ENCODE measurements at places on chromosomes 13 and 19.
A peak's percentile ranks its signal among the peaks of the same experiment; 100 is the strongest.

GRCh38 chr19:57406516-57407123, 4.3 kb upstream of the ZNF17 start:
- peak; percentile 19 for DNase-seq

GRCh38 chr13:111937777-111938311, 129.1 kb upstream of the SOX1 start:
- no peak for DNase-seq

DNA sequence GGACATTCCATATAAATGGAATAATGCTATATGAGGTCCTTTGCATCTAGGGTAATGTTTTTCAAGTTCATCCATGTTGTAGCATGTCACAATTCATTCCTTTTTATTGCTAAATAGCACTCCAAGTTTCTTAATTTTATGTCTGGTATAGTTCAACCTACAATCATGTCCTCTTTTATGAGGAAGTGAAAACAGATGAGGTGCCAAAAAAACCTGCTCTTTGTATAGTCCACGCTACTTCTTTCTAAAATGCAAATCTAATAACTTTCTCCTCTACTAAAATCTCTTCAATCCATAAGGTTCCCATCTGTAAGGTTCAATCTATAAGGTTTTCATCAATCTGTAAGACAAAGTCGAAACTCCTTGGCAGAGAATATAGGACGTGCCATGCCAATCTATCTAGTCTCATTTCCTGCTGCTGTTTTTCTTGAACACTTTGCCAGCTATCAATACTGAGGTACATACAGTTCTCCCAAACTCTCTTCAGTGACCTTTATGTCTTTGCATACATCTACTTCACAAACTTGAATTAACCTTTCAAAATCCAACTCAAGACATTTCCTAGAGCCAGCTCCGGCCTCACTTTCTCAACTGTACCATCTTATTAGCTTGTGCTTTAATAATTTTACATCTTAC, 33.7 kb downstream of the INTS6 start:
- DNase-seq = no peak

GRCh38 chr19:13840305-13841085, 36.4 kb upstream of the NANOS3 start:
- DNase-seq = no peak

GRCh38 chr13:110485604-110486003, 75.9 kb downstream of the RAB20 start:
- DNase-seq = no peak

DNA sequence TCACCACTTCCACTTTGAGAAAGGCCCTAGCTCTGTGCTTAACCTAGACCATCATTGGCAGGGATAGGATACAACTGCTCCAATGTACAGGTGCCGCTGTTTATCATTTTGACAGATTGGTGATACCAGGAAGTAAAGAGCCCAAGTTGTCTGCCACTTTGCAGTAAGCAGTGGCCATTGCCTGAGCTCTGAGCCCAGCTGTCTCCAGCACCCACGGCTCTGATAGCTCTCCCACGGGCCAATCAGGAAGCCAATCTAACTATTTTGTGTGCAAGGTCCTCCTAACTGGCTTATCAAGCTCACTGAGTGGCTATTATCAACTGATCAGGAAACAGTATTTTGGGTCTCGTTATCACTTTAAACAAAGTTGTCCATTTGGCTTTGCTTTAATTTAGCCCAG, 181.1 kb downstream of the DCT start:
- DNase-seq = no peak

- peak; percentile 44 for DNase-seq
Measured at GRCh38 chr13:52809310-52809769, 39.1 kb downstream of the PCDH8 start.

- peak; percentile 49 for DNase-seq
Measured at GRCh38 chr19:4067396-4068046, 822 bp upstream of the ZBTB7A start.

GRCh38 chr19:6101991-6102390, 8.3 kb downstream of the RFX2 start:
- DNase-seq = no peak

- DNase-seq = no peak
Measured at GRCh38 chr19:35211545-35212230, 16.9 kb downstream of the FAM187B start.

GRCh38 chr19:14748601-14749000, 29.8 kb downstream of the ADGRE2 start:
- DNase-seq = no peak

GRCh38 chr19:30011051-30011578, 69.1 kb downstream of the URI1 start:
- no peak for DNase-seq

DNA sequence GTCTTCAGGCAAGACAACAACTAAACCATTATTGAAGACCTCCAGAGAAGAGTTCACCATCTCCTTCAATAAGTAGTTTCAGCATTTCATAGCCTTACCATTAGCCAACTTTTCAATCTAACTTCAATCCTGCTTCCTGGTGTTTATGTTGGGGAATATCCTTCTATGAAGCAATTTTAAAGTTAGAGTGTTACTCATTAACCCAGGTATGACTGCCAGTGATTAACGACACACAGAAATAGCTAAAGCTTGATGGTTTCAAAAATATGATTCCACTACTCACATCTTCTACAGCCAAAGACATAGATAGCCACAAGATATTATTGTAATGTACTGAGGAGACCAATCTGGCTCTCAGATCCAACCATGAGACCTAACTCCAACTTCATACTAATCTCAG, 403.2 kb downstream of the EFNB2 start:
- no peak for DNase-seq

GRCh38 chr19:34214040-34214439, 40.3 kb upstream of the GARRE1 start:
- DNase-seq = no peak

DNA sequence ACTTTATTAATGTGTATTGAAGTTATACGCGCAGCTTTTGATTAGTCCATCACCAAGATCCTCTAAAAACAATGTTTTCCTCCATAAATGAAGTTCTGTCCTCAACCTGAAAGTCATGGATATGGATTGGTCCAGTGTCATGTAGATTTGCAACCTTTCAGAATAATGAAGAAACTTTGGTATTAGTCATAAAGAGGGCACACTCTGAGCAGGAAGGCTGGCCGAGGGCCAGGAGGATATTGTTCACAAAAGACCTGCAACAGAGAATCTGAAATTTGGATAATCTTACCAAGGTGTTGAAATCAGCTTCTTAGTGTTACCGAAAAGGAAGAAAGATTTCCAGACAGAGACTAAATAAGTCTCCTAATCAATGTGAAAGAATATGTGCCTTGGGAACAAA, 20.7 kb downstream of the CLDN10 start:
- DNase-seq = no peak

- DNase-seq = no peak
Measured at GRCh38 chr19:4559569-4559968, at the start of gene SEMA6B. SEMA6B (minus strand) TSS chr19:4559684; CDS start chr19:4558457, 1,227 bp downstream.

DNA sequence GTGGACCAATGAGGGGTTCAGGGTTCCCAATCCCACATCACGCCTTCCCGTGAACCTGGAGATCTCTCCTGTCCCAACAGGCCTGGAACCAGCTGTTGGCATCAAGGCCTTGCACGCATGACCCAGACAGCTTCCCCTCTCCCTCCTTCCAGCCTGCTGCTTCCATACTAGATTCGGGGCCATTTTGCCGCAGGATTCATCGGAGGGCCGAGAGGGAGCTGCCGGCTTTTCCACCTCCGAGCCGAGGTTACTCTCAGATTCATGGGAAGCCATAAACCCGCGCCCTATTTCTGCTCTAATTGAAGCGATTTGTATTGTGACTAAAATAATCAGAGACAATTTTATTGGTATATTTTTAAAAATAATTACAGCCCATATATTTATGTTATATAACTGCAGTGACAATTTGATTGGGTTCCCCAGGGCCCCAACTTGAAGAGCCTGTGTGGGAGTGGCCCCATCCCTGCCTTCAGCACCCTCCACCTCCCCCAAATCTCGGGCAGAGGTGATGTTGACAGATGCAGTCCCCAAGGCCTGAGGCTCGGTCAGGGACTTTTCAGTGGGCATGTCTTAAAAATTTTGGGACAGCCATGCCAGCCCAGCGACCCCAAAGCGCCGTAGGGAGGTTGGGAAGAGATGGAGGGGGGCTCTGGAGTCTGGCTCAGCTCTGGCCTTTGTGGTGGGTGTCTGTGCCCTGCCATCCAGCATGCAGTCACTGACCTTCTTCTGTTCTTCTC, 30.8 kb upstream of the PEPD start:
- no peak for DNase-seq

DNA sequence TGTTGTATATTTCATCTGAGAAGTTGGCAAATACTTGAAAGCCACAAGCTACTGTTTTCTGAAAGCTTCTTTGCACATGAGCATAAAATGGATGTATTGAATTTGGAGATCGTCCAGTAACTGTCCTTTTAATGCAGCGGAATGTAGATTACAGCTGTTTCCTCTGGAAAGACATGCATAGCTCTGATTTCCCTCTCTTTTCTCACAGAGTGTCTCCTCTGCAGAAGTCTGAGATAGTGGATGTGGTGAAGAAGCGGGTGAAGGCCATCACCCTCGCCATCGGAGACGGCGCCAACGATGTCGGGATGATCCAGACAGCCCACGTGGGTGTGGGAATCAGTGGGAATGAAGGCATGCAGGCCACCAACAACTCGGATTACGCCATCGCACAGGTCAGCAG, 283.0 kb downstream of the SHISA2 start:
- DNase-seq = no peak

- no peak for DNase-seq
Measured at GRCh38 chr13:55992145-55992544, 1148.6 kb upstream of the PRR20A start.

GRCh38 chr19:48490981-48491792, 20.4 kb downstream of the LMTK3 start:
- no peak for DNase-seq

DNA sequence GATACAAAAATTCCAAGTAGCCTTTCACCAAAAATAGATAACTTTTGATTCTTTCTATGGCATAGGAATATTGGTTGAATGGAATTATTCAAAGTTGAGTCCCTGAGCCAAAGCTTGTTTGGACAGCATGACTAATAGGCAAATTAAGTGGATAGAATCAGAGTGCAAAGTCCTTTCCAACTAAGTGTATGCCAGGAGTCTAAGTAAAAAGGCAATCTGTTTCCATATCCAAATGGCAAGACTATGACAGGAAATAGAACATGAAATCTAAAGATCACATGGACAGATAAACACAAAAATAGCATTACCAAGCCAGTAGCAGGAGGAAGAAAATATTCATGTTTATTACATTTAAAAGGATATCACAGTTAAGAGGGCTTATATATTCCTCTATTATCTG, 804.6 kb downstream of the SLITRK6 start:
- DNase-seq = no peak

DNA sequence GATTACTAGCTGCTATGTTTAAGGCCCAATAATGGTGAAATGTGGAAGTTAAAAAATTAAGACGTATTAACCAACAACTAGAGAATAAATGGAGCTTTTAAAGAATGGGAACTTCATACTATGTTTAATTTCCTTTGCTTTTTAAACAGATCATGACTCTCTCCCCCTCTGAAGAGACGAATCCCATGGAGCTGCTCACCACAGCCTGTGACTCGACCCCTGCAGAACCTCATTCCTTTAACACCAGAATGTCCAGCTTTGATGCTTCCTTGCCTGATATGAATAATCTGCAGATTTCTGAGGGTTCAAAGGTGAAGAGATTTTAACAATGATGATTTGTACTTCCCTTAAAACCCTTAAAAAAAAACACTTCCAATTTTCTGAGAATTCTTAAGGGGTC, 53.0 kb downstream of the ZAR1L start:
- no peak for DNase-seq

DNA sequence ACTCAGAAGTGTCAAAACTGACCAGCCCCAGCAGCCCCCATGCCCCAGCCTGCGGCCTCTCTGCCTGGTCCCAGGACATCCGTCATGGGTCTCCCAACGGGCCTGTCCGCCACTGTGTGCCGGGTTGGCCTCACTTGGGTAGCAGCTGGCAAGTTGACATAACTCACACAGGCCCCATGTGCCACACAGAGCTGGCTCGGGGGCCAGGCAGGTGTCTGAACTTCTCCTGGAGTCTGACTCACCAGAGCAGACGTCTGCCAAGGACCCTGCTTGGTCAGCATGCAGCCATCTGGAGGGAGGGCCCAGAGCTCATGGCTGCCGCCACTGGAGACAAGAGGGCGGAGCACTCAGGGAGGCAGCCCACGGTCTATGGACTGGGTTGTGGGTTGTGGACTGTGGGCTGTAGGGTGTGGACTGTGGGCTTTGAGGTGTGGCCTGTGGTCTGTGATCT, 32.0 kb upstream of the TMEM255B start:
- no peak for DNase-seq

DNA sequence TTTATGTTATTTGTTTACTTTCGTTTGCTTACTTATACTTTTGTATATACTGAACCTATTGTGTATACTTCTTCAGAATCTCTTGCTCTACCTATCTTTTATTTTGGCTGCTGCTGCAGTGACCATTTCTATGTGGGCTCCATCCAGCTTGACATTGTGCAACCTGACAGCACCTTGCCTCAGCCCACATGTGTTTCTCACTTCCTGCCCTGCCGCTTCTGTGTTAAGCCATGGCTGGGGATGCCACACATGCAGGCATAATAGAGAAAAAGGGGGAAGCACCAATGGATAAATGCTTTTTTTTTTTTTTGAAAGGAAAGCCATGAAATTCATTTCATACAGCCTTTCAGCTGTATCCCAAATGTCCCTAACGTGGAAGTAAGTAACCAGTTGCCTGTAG, 147.6 kb downstream of the RBM26 start:
- DNase-seq = no peak

GRCh38 chr13:20831933-20832332, 58.2 kb upstream of the EEF1AKMT1 start:
- DNase-seq = no peak

DNA sequence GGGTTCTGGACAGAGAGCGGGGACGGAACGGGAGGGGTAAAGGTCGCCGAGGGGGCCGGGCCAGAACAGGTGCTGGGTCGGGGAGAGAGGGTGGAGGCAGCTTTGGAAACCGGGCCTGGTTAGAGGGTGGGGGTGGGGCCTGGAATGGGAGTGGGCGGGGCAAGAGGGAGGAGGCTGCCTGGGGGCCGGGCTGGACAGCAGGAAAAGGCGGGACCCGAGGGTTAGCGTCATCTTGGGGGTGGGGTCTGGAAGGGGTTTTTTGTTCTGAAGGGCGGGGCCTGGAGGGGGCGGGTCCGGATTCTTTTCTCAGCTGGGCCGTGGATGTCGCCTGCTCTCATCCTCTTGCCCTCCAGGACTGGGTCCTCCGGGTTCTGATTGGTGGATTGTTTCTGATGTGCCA, 4.3 kb upstream of the ZNF813 start:
- peak; percentile 76 for DNase-seq

- DNase-seq = no peak
Measured at GRCh38 chr13:54433493-54434206, 1405.0 kb downstream of the OLFM4 start.

- DNase-seq = no peak
Measured at GRCh38 chr19:10601999-10602329, 14.9 kb upstream of the AP1M2 start.

GRCh38 chr13:40494513-40494912, 171.9 kb downstream of the FOXO1 start:
- DNase-seq = no peak

DNA sequence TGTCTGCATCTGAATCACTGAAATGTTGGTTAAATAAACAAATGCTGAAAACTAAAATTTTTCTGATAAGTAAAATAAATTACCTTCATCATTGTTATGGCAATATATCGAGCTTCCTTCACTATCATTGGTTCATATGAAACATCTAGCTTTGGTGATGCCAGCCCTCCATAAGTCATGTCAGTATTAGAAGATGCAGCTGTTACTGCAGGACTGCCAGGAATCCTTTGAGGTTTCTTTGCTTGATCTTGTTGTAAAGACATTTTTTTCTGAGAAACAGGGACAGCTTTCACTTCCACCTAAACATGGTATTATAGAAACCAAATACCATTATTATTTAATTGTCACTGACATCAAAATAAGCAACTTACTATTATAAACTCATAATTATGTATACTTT, 123.7 kb upstream of the FBXL3 start:
- DNase-seq = no peak

Data from anterior cingulate cortex (tissue), 58 donors.